SHP77 (cell line): ENCODE measurements at places on chromosomes 2 and 18.

DNA sequence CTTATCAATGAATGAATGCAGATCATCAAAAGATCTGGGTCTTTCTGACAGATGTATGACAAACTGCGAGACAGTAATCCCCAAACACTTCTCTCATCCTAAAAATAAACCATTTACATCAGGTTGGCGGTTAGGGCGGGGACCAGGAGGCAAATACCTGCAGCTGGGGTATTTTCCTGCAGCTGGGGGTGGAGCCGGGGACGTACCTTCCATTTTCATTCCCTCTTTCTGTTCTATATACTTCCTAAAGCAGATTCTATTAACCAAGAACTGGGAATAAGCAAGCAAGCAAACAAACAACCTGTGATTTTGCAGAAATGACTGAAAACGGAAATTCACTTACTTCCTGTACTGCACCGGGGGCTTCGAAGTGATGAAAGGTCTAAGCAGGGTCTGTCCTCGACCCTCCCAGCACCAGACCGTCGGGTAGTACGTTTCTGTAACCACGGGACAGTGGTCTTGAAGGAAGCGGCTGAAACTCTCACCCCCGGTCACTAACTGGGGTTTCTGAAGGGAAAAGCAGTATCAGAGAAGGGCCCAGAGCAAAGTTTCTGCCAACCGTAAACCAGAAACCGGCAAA is 1.2 kb downstream of the ABHD3 start:
- peak; percentile 14 for DNase-seq

DNA sequence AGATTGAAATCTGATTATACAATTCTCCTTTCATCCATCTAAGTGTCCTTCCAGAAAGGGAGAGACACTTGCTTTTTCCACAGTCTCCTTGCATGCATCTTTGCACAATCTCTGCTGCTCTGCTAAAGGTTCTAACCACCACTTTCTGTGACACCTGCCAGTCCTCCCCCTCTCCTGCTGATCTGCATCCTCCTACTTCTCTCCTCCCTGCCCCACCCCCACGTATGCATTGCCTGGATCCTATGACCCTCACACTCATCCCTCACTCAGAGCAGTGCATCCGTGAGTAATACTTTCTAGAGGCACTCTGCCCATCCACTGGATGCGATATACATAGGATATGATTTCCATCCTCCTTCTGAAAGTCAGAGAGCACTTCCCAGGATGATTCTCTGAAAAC is 27.7 kb upstream of the TRAPPC8 start:
- DNase-seq: no peak

DNA sequence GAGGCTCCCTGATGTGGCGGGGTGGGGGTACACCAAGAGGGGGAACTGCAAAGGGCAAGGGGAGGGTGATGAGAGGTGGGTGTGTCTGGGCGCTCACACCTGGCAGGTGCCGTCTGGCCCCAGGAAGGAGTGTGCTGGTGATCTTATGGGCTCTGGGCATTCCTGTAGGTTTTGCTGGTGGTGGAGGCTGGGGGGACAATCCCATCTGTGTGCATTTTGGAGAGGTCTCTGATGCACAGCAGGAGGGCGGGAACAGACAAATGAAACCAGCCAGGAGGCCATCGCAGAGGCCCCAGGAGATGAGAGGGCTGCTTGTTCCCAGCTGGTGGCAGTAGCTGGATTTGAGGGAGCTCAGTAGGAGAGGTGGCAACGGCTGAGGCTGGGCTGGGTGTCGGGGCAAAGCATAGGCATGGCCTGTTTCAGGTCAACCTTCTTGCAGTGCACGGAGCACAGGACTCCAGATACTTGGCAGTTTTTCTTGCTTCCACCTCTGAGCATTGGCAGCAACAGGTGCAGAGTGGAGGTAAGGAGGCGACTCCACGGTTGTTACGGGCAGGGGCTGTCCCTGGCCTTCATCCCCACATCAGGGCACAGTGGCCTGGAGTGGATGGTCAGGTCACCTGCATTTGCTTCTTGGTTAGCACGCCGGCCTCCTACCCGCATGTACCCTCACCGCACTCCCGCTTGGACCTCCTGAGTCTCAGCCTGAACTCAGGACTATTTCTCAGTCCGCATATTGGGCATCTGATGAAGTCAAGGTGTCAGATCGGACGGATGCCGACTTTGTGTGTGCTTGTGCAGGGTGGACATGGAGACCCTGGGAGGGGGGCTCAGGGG is 194.2 kb upstream of the HDAC4 start:
- DNase-seq: no peak

DNA sequence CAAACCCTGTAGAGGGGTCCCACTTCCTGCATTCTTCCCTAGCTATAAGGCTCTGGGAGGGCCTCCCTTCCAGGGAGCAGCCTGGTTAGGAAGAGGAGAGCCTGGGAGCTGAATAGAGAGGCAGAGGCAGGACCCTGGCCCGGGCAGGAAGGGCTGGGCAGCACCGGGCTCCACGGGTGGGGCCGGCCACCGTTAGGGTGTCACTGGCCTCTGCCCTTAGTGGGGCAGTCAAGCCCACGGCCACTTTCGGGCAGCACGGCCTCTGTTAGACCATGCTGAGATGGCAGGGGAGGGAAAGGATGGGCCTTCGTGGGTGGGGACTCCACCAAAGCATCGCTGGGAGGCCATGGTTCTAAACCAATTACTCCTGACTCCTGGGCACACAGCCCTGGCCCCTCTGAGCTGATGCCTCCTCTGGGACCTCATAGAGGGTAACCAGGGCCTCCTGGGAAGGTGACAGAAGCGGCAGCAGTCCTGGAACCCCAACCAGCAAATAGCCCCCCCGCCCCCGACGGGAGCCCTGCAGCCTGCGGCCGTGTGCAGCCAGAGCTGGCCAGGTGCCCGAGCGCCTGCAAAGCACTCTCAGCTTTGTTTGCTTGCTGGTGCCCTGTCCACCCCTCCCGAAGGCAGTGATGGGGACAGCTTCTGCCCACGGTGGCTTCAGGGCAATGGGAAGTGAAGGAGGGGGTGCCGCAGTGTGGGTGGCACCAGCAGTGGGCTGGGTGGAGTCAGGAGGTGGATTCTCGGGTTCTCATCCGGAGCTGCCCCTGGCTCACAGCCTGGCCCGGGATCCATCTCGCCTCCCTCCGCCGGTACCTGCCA is 16.3 kb upstream of the HPCAL1 start:
- DNase-seq: peak; percentile 86

- DNase-seq: peak; percentile 8
Observed at GRCh38 chr18:55384551-55385275, 203.3 kb downstream of the TCF4 start.

DNA sequence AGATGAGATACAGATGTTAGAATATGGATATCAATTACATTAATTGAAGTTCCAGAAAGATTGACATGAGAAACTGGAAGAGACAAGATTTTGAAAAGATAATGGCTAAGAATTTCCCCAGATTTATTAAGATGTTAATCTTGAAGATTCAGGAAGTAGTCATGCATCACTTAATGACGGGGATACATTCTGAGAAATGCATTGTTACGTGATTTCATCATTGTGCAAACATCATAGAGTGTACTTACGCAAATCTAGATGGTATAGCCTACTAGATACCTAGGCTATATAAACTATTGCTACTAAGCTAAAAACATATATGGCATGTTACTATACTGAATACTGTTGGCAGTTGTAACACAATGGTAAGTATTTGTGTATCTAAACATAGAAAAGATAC is 6.8 kb upstream of the CHMP3 start:
- DNase-seq: no peak

- DNase-seq: no peak
Observed at GRCh38 chr18:47987388-47987699, 56.9 kb upstream of the SMAD2 start.

- peak; percentile 8 for DNase-seq
Observed at GRCh38 chr18:46591783-46592391, 65.1 kb downstream of the LOXHD1 start.

DNA sequence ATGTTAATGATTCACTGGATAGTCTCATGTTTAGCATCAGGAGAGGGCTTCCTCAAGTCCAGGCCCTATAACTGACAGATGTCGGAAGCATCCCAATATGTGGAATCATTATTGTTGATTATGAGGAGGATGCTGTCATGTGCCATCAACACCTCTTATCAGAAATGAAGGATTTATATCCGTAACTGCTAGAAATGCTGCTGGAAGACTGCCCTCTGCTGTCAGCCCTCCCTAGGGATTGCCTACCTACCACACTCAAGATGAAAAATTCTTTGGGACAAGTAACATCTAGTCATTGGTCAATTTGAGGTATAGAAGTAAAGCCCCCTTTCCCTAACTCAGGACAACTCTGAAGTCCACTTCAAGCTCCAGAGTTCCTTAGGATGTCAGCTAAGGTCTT is 1166.5 kb upstream of the NXPH2 start:
- no peak for DNase-seq

GRCh38 chr2:203893401-203893800 is 25.8 kb downstream of the CTLA4 start:
- no peak for DNase-seq

DNA sequence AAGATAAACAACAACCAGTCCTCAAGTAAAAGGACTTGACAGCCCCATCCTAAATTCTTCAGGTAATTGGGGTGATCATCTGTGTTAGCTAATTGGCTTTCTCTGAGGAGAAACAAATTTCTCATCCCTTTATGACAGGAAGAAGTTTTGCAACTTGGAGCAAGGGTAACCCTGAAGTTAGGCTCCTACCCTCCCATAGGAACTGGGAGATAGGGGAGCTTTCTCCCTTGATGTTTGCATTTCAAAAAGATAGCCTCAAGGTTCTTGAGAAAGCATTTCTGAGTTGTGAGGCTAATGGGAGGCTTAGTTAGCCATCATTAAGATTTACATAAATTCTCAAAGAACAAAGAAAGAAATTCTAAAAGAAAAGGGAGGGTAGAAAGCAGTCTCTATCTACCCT is 95.4 kb downstream of the MAP2 start:
- no peak for DNase-seq

GRCh38 chr2:178542161-178542560 is 61.9 kb downstream of the PLEKHA3 start:
- DNase-seq: no peak

DNA sequence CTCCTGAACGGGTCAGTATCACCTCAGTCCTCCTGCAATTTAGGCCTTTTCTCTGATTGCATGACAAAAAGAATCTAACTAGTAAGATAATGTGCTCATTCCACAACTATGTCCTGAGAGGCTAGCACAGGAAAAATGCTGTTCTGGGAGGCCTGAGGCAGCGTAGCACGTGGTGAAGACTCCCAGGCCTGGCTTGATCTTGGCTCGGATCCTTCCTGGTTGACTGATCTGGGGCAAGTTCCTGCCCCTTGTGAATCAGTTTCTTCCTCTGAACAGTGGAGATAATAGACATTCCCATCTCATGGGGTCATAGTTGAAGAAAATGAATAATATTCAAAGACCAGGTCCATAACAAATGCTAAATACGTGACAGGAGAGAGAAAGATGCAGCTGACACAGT is 12.3 kb downstream of the FBLN7 start:
- DNase-seq: no peak

- DNase-seq: no peak
Observed at GRCh38 chr2:113707106-113707505, 49.3 kb downstream of the SLC35F5 start.

GRCh38 chr18:24662412-24662821 is 202.0 kb downstream of the HRH4 start:
- no peak for DNase-seq
